ENCODE measurements at places on chromosomes 3 and 15.

- no peak for DNase-seq
Observed at GRCh38 chr3:70914862-70915261, 602.4 kb upstream of the MDFIC2 start.

GRCh38 chr3:133295199-133295901, 104.5 kb upstream of the BFSP2 start:
- no peak for DNase-seq

DNA sequence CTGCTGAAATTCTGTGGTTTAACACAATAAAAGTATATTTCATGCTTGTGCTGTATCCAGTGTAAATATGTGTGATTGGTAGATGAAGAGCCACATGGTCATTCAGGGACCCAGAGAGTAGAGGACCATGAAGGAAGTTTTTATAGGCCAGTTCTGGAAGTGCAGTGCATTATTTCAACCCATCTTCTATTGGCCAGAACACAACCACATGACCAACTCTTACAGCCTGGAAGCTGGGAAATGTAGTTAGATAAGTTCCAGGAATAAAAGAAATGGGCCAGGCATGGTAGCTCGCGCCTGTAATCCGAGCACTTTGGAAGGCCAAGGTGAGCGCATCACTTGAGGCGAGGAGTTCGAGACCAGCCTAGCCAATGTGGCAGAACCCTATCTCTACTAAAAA, 21.4 kb upstream of the PRTG start:
- DNase-seq: no peak

DNA sequence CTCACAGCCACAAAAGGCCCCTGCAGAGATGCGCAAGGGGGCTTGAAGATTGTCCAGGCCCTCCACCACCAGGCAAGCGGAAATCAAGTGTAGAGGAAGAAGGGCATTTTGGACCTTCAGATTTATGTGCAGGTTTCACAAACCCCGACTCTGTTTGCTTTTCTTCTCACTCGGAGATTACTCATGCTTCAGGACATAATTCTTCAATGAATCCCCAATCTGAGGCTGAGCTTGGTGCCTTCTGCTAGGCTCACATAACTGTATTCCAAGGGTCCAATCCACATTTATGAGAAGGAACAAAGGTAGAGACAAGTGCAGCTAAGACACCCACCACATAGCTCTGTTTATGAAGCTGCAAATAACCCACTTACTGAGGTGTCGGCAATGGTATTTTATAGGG, 50.6 kb upstream of the NMNAT3 start:
- DNase-seq: no peak

DNA sequence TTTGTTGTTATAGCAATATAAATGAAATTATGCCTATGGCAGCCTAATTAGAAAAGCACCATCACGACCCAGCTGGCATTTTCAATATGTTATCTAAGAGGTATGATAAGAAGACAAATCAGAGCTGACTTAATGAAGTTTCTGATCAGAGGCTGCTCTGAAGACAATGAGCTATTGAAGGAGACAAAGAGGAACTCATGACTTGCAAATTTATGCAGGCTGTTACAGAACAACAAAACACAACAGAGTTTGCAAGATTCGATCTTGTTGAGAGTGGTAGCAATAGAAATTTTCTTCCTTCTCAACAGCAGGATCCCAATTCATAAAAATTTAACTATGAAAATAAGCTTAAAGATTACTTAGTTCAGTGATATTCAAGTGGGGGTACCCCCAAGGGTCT, 7.7 kb downstream of the CCDC54 start:
- no peak for DNase-seq

- DNase-seq: no peak
Observed at GRCh38 chr3:62922326-62922725, 47.1 kb upstream of the CADPS start.

GRCh38 chr3:160885791-160886286, 129.8 kb downstream of the PPM1L start:
- no peak for DNase-seq

DNA sequence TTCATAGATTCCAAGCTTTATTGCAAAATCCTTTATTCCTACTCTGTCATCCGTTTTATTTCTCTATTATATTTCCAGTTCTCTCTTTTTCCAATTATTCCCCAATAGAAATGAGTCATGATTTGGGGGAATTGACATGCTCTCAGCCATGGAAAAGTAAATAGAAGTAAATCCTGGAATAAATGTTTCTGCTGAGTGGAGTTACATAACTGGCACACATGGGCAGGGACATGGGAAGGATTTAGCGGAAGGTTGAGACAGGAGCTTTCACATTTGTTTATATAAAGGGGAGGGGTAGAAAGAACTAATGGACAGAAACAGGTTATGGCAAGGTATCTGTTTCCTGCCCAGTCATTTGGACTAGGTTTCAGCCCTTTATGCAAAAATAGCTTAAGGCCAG, 221.6 kb downstream of the PLOD2 start:
- no peak for DNase-seq

- DNase-seq: no peak
Observed at GRCh38 chr3:42031808-42032480, 59.2 kb upstream of the TRAK1 start.

GRCh38 chr15:70643106-70643782, 120.1 kb downstream of the UACA start:
- DNase-seq: no peak

DNA sequence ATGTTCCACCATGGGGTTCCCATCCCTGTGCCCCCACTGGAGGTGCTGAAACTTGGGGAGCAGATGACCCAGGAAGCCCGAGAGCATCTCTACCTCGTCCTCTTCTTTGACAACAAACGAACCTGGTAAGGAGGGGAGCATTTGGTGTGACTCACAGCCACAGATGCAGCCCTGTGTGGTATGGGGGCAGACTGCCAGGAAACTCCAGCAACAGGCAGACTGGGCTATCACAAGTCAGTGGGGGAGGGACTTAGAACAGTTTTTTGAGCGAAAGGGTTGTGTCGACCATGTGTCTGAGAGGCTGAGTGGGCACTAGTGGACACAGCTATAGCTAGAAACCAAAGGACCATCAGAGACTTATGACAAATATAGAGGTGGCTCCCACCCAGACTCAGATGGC, 3.4 kb upstream of the OGG1 start:
- DNase-seq: no peak

DNA sequence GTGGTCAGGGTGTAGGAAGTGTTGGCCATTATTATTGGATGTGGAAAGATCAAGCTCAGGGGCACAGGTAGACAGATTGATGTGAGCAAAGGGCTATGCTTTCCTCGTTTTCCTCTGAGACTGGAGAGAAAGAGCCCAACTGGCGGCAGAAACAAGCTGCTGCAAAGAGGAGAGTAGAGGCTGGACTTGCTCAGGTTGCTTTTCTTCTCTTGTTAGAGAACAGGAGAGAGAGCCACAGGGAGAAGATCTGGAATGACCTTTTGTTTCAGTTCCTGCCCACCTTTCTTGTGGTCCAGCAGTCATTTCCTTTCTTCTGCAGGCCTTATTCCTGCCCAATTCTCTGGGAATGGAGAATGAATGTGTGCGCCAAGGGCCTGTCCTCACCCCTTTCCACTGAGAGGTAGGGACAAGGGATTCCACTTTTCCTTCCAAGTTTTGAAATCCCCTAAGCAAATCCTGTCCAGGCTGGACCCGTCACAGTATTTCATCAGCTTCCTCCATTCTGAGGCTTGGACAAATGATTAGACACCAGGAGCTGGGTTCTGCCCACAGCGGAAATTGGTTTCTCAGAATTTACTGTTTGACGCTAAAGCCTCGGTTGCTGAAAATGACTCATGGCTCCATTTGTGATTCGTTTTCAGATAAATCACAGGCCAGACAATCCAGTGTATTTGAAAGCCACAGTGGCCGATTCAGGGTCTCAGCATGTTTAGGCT, 16.1 kb downstream of the ZNF80 start:
- no peak for DNase-seq
